ENCODE measurements at places on chromosomes 11 and 22. TPM values are rescaled to one million over a fixed set of nuclear protein-coding genes. Genes with fewer than 3 reads are reported as not detected.
A peak's percentile ranks its signal among the peaks of the same experiment; 100 is the strongest.

DNA sequence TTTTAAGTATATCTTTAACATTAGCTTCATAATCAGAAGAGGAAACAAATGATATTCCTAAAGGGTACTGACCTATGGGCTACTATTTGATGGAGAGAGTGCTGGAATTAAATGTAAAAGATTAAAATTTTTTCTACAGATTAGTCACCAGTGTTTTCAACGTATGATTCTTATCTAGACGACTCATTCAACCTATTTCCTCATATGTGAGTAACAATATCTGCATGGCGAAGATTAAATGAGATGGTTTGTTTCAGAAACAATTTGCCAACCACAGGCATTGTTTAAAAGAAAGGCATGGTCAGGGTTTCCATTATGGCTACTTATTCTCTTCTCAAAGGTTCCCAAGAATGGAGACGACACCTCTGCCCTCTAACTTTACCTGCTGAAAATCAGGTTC lies 20.4 kb downstream of the OR56B4 start:
- H3K4me3 ChIP-seq = no peak overlapping the region
- no peaks in the 10 kb centered on the region for H3K4me1 ChIP-seq
- peaks cover 6% of the 10 kb centered on the region for H3K27me3 ChIP-seq

GRCh38 chr22:49703505-49703904 lies 124.2 kb downstream of the BRD1 start:
- no peak overlapping the region for H3K27ac ChIP-seq
- H3K36me3 ChIP-seq = no peaks in the 10 kb centered on the region
- no peak for DNase-seq
- H3K27me3 ChIP-seq = peaks cover 20% of the 10 kb centered on the region
- no peak overlapping the region for H3K4me3 ChIP-seq
- H3K4me1 ChIP-seq = no peaks in the 10 kb centered on the region

GRCh38 chr22:37566903-37567798 lies 6.9 kb downstream of the CDC42EP1 start:
- peak; percentile 97 for DNase-seq
- H3K4me1 ChIP-seq = peaks cover 28% of the 10 kb centered on the region

The TRIM49D2 gene
- not detected for total RNA-seq

DNA sequence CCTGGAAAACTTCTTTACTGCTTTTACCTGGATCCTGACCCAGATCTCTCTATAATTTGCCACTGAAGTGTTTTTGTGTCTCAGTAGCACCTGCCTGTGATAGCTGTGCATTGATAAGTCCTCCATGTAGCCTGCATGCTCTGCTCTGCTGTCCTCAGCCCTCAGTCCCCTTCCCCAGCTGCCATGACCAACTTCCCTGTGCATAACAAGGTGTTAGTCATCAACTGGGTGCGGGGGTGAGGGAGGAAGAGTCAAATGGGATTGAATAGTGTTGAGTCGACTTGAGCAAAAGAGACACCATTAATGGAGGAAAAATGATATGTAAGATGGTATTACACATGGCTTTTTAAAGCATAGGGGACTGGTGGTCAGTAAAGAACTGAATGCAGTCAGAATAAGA lies 92.2 kb upstream of the PLET1 start:
- H3K4me1 ChIP-seq = no peaks in the 10 kb centered on the region
- no peak overlapping the region for H3K4me3 ChIP-seq
- DNase-seq = no peak
- H3K27ac ChIP-seq = no peak overlapping the region
- H3K36me3 ChIP-seq = no peaks in the 10 kb centered on the region
- H3K27me3 ChIP-seq = no peaks in the 10 kb centered on the region

All from activated CD8-positive, alpha-beta T cell treated with anti-CD3 and anti-CD28 coated beads, Interleukin-2, amount 10 ng/mL, durations not matched to agents 7 days and 5 days (primary cell).